ENCODE measurements at places on chromosomes 13 and 19. TPM values are rescaled to one million over a fixed set of nuclear protein-coding genes. Genes with fewer than 3 reads are reported as not detected.

- DNase-seq: no peak
These were observed 793 bp upstream of the SBK2 start for GRCh38 chr19:55537741-55538111.

- no peak for DNase-seq
These were observed 15.3 kb downstream of the NKPD1 start for GRCh38 chr19:45145270-45146189.

- DNase-seq: no peak
These were observed 2.3 kb downstream of the ATP13A1 start for GRCh38 chr19:19661141-19661674.

DNA sequence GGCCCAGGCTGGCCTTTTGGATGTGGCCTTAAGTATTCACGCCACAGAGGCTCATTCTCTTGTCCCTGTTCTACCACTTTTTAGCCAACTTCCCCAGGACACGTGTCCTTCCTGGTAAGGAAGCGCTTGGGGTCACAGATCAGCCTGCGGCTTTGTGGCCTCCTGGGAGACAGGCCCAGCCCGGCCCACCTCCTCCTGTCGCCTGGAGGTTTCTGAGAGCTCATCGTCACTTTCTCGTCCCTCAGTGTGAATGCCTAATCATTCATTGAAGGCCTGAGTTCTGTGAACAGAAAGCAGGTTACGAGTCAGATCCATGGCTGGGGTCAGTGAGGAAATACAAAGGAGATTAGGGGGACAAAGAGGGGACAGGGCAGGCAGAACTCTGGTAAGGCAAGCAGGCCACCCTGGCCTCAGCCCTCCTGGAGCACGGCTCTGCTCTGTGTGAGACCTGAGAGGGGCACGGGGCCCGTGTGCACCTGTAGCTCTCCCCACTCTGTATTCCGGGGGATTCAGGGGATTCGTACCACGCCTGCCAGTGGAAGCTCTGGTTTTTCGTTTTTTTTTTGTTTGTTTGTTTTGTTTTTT is 38.6 kb upstream of the TSHZ3 start:
- no peak for DNase-seq

DNA sequence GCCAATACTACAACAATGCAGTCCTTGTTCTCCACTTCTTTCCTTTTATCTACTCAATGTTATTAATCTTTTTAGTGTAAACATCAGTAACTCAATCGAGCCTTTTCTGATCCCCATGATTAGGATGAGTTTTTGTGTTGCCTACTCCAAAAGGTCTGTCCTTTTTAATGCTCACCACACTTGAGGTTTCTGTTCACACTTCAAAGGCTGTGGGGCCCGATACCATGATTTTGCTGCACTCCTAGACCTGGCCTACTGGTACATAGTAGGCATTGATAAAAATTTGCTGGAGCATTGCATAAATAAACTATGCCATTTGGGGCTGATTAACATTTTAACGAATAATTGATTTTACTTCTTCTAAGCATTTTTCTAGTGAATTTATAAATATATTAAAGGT is 125.4 kb upstream of the KLF12 start:
- DNase-seq: no peak

- peak; percentile 91 for DNase-seq
These were observed 7.0 kb upstream of the REXO1 start for GRCh38 chr19:1855040-1855827.

GRCh38 chr13:25874907-25875306 is 176.9 kb downstream of the SHISA2 start:
- DNase-seq: peak; percentile 59

DNA sequence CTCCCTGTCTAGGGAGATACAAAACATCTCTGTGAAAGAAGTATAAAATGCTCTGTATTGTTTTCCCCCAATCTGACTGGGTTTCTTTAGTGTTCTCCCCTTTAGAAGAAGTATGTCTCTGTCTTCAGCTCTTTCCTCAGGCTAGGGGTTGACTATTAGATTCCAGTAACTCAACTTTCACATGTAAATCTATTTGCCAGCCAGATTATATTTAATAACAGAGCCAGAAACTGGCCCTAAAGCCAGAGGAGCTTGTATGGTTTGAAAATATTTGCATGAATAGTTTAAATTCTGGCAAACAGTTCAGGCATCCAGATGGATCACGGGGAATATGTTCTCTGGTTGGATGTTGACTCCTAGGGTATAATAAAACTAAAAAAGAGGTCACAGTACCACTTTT is 22.3 kb upstream of the CYSLTR2 start:
- no peak for DNase-seq

- no peak for DNase-seq
These were observed 34.3 kb upstream of the SHKBP1 start for GRCh38 chr19:40542202-40542859.

GRCh38 chr13:28704919-28705318 is 13.9 kb downstream of the SLC46A3 start:
- no peak for DNase-seq

DNA sequence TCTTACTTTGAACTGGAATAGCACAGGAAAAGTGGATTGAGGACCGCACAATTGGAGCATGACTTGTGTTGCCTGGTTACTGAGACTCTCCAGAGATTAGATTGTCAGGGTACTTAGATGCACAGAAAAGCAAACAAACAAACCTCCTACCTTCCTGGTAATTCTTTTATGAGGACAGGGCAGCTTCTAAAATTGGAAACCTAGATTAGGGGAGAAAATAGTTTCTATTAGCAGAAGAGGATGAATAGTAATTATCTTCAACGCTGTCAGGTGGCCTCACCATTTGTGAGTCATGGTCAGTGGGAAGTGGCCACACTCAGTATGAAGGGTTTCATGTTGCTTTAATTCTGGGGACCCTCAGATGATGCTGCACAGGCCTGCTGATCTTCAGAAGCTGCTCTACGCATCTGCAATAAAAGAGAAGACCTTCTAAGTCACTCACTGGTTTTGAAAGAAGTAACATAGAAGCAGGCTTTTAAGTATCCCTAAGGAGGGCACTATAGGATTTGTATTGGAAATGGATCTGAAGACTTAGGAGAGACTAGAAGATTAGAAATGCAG is 106.8 kb downstream of the LACC1 start:
- DNase-seq: no peak

- DNase-seq: no peak
These were observed 706.5 kb upstream of the MIR17HG start for GRCh38 chr13:90640976-90641375.

- DNase-seq: no peak
These were observed 1.5 kb downstream of the ZNF765 start for GRCh38 chr19:53396525-53396868.

GRCh38 chr19:33795370-33796163 is 1.1 kb upstream of the KCTD15 start:
- DNase-seq: peak; percentile 70

GRCh38 chr19:19547674-19548336 is 9.7 kb downstream of the CILP2 start:
- peak; percentile 25 for DNase-seq

DNA sequence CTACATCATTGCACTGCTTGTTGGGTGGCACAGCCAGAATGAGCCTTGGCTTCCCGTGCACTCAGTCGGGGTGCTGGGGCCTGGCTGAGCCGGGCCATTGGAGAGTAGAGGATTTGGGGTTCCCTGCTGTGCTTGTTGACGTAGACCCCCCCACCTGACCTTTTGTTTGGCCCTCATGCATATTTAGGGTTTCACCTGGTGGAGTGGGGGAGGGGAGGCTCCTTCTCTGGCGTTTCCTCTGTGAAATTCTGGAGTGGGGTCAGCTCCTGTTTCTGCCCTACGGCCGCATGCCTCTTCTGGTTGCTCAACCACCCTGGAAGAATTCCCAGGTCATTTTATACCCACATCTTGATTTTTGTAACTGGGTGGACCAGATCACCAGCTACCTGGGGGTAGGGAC is 82.8 kb downstream of the SIPA1L3 start:
- no peak for DNase-seq

DNA sequence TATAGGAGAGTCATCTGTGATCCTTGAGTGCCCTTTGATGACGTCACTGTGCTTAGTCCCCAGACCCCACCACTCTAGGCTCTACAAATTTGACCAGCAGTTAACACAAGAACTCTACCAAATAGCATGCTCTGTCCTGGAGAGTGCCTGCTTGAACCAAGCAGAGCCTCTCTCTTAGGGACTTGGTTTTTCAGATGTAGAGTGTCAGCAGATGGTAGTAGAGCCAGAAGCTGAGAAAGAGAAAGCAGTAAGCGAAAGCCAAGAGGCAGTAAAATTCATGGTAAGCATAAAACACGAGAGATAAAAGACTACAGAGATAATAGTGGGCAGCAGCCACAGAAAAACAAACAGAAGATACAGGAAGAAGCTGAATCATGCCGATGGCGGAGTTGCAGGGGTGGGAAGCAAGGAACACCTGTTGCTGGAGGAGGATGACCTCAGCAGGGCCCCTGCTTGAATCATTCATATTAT is 193.3 kb downstream of the SLC7A1 start:
- no peak for DNase-seq

DNA sequence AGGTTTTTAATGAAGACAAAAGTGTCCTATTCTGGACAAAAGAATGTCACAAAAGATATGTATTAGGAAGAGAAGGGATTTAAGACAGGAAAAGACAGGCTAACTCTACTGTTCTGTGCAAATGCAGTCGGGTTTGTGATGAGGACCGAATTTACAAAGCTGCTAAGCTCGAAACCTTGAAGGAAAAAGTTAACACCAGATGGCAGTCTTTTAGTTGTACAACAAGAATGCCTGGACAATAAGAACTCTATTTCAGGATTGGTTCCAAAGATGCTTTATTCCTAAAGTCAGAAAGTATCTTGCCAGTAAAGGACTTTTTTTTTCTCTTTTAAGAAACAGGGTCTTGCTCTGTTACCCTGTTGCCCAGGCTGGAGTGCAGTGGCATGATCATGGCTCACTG is 51.1 kb downstream of the HS6ST3 start:
- no peak for DNase-seq

Gene ZNF835
- 3.8 TPM for total RNA-seq

Gene ZNF846
- total RNA-seq: 21.1 TPM

Gene DCT
- total RNA-seq: 0.26 TPM

Gene C13orf42
- total RNA-seq: not detected
